ENCODE measurements at places on chromosomes 3 and 15.

GRCh38 chr3:119318876-119319275, 24.7 kb downstream of the ARHGAP31 start:
- DNase-seq, result peak; percentile 34

DNA sequence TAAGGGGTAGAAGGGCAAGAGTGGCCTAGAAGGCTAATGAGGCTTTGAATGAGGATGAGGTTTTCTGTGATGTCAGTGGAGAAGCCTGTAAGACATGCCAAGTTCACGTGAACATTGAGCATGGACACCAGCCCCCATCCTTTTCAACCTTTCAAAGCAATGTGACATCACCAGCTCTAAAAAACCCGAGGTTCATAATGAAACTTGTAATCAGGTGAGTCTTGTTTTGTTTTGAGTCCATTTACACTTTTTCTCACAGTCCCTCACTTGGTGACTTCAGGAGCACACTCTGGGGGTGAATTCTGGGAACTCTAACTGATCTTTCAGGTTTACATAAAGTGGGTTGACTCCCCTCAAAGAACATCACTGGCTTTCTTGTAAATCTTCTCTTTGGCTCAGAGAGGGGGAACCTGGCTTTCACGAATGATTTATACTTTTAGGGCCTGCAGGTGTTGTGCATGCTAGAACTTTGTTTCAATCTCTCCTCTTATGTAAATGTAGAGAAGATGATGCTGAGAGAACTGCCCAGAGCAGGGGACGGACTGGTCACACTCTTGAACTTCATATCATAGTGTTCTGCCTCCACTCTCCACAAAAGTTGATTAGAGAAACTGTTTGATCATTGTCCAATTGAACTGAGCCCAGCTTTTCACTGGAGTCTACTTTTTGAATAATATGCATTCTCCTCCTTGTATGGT, 224.7 kb upstream of the SATB1 start:
- no peak for DNase-seq

GRCh38 chr15:29162411-29162810, 107.2 kb downstream of the NSMCE3 start:
- no peak for DNase-seq

GRCh38 chr15:67575039-67575502, 32.6 kb downstream of the MAP2K5 start:
- DNase-seq, result peak; percentile 10

DNA sequence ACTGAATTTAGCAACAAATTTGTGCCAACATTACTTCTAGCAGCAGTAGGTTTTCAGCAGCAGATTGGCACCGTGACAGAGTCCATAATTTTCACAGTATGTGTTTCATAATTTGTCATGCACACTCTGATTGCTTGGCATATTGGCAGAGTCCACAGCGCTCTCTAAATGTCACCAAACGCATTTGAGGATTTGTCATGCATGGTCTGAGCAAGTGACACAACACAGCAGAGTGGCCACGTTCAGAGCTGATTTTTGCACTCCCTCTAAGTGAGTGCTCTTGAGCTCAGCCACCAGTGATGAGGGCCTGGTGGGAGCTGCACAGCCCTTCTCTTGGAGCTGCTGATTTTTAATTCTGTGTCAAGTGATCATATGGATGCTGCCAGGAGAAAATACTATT, 1270.8 kb downstream of the ROBO1 start:
- no peak for DNase-seq

DNA sequence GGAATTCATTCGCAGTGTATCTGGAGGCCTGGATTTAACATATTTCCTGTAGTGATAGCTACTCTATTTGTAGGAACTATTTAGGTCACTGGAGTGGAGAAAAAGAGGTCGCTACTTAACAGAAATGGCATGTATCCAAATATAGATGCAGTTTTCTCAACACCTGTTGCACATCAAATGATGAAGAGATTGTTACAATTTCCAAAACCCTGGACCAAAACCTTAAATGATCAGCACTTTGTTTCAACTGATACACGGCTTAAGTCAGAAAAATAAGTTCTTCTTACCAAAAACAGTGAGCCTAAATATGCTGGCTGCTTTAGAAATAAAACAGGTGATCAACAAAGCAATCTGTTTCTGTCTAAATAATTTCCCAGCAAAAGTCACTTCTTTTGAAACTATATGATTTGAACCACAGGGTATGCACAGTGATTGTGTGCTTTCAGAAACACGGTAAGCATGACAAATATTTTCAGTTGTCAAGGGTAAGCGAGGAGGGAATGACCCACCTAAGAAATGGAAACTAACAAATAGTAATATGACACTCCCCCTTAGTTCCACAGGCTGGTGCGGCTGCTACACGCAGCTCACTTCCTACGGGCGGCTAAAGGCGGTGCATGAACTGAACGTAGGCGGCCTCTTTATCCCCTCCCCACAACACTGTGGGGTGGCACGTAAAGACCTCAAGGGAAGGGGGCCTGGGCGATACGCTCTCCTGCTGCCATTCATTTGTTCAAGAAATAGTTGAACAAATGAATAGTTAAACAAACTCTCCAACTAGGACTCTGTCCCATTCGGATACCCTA, 1.1 kb downstream of the EHD4 start:
- peak; percentile 80 for DNase-seq

DNA sequence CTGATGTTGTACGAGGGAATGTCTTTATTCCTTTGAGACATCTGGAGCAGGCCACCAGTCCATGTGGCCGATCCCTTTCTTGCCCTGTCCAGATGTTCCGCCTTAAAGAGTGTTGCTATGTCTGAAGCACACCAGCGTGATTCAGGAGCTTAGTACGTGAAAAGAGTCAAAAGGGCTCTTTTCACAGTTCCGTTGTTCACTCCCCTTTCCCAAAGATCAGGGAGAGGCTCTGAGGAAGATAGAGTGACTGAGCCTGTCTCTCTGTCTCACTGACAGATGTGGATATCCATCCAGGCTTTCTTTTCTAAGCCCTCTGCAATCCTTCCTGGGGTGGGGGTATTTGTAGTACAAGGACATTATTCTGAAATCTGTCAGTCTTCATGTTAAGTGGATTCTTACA, 262.5 kb upstream of the LRTM1 start:
- peak; percentile 94 for DNase-seq

- no peak for DNase-seq
Observed at GRCh38 chr3:155748611-155749365, 3.9 kb upstream of the PLCH1 start.

- DNase-seq, result peak; percentile 49
Observed at GRCh38 chr15:100759106-100759505, 120.5 kb upstream of the ALDH1A3 start.

GRCh38 chr15:38610748-38611147, 46.1 kb upstream of the RASGRP1 start:
- no peak for DNase-seq

DNA sequence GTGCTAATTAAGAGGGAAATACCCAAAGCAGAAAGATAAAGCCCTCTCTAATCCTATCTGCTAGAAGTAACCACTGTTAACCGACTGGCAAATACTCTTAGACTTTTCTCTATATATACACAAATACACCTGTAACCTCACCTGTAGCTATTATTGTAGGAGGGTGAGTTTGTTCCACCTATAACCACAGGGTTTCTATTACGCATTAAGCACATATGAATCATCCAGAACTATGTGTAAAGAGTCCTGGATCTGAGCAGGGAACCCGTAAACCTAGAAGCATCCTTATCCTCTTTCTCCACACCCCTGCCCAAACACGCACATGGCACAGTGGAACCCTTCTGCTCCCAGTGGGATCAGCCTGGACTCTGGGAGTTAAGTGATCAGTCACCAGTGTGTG, 172.8 kb upstream of the C2CD4B start:
- DNase-seq, result no peak

DNA sequence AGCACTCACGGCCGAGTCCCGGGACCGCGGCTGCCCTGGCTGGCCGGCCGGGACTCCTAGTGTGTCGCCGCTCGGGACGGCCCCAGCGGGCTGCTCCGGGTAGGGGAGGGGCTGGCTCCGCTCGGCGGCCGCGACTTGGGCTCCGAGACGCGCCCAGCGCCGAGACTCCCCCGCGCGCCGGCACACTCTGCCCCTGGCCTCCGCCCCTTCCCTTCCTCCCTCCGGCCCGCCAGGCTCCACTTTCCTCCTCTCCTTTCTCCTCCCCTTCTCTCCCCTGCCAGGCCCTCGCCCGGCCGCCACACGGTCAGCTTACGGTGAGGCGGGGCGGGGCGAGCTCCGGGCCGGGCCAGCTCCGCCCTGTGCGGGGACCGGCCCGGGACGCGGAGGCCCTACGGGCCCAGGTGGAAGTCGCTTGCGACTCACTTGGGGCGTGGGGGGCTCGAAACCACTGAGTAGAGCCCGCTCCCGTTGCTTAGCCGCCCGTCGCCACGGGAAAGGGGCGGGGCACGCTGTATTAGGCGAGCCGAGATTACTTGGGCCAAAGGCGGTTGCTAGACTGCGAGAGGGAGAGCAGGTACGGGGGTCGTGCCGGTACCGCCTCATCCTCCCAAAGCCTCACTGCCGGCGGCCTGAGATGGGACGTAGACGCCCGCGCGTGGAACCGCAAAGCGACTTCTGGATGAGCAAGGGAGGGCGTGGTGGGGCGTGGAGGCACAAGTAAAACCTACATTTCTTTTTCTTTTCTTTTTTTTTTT, at the start of gene ITGB5:
ITGB5 (minus strand) TSS at position 189 of the 755 bp plus-strand sequence. CDS start 365 bp downstream, outside the sequence.
- peak; percentile 92 for DNase-seq

DNA sequence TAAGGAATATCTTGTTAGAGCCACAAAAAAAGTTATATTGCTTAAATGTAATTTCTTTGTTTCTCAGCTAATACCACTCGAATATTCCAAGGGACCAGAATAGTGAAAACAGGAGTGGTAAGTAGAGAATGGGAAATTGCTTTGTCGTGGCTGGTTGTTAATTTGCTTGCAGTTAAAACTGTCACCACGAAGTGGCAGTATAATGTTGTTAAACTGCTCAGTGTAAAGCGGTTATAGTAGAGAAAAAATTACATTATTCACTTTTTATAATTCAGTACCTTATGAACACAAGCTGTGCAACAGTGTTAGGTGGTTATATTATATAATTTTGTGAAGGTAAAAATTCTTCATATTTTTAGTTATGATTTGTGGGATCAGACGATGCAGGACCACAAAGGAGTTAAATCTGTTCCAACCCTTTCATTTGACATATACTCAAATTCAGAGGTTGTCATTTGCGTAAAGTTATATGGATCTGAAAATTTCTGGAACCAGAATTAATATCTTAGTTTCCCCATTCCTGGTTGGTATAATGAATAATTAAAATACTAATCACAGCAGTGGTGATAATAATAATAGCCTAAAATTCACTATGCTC, 171.8 kb downstream of the FEZF2 start:
- DNase-seq, result no peak

DNA sequence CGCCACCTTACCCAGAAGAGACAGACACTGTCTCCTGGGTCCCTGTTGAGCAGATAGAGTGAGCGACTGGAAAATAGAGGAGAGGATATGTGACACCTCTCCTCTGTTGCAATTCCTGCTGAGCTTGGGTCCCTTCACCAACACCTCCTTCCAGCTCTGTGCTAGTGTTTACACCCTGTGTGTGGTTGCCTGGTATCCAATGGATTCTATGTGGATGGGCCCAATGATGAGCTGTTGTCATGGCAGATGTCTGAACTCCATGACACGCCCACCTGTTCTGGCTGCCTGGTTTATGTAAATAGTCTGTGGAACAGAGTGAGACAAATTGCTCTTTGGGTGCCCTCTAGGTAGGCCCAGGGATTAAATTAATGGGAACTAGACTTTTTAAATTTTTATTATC, 23.7 kb downstream of the RBM5 start:
- DNase-seq, result no peak

DNA sequence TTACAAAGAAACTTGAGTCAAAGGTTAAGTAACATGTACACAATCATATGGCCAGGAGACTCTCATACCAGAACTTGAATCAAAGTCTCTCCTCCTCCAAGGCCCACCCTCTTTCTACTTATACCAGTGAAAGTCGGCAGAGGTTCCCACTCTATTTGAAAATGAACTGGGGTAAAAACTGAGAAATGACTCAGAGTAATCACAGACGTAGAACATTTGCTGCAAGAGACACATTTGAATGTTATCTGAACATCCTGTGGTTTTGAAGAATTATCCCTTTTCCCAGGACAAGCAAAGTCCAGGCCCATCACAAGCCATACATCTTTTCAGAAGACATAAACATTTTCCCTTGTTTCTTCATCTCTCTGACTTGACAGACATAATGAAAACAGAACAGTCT, 55.8 kb downstream of the SHOX2 start:
- peak; percentile 15 for DNase-seq

DNA sequence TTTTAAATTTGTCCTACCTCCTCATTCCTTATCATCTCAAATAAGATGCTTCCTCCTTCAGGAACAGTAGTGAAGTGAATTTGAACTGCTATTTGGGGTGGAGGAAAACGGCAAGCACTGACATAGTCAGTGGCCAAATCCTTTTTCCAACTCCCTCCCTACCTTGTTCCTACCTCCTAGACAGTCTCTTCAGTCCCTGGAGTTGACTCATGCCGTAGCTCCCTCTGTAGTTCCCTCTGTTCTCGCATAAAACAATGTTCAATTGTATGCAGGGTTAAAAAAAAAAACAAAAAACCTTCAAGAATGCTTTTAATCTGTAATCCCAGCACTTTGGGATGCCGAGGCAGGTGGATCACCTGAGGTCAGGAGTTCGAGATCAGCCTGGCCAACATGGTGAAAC, 1.4 kb downstream of the UBR1 start:
- DNase-seq, result no peak

GRCh38 chr15:35505809-35506208, 40.2 kb downstream of the DPH6 start:
- no peak for DNase-seq

DNA sequence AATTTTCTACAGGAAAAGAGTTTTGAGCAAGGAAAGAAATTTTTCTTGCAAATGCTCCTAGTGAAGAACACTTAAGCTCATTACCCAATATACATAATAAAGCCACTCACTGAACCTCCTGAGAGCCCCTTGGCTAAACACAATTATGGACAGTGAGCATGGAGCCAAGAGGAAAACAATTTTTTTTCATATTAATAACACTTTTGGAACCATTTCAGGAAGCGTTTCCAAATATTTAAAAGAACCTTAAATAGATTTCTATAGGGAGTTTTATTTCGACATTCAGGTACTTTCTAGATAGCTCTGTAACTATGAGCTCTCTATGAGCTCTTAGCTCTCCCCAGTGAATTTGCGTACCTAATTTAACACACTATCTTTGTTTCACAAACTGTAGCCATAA, 581.1 kb downstream of the ZNF385D start:
- no peak for DNase-seq

- DNase-seq, result no peak
Observed at GRCh38 chr3:44226573-44226972, 15.1 kb upstream of the TOPAZ1 start.
